ENCODE measurements at places on chromosomes 16 and 17. TPM values are rescaled to one million over a fixed set of nuclear protein-coding genes. Genes with fewer than 3 reads are reported as not detected.

- no peak for DNase-seq
Observed at GRCh38 chr16:11038777-11039176, 94.4 kb downstream of the CLEC16A start.

DNA sequence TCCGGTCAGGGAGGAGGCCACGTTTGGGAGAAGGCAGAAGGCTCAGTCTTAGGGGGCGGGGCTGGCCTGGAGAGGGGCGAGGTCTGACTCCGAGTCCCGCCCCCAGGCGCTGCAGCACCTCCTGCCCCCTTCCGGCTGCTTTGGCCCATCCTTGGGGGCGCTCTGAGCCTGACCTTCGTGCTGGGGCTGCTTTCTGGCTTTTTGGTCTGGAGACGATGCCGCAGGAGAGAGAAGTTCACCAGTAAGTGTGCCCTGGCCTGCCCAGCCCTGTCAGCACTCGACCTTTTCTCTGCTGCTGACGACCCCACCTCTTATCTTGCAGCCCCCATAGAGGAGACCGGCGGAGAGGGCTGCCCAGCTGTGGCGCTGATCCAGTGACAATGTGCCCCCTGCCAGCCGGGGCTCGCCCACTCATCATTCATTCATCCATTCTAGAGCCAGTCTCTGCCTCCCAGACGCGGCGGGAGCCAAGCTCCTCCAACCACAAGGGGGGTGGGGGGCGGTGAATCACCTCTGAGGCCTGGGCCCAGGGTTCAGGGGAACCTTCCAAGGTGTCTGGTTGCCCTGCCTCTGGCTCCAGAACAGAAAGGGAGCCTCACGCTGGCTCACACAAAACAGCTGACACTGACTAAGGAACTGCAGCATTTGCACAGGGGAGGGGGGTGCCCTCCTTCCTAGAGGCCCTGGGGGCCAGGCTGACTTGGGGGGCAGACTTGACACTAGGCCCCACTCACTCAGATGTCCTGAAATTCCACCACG, 1.5 kb downstream of the TNFRSF12A start:
- peak; percentile 90 for DNase-seq

The DNAJA2 gene
- polyA plus RNA-seq: 78.5 TPM

DNA sequence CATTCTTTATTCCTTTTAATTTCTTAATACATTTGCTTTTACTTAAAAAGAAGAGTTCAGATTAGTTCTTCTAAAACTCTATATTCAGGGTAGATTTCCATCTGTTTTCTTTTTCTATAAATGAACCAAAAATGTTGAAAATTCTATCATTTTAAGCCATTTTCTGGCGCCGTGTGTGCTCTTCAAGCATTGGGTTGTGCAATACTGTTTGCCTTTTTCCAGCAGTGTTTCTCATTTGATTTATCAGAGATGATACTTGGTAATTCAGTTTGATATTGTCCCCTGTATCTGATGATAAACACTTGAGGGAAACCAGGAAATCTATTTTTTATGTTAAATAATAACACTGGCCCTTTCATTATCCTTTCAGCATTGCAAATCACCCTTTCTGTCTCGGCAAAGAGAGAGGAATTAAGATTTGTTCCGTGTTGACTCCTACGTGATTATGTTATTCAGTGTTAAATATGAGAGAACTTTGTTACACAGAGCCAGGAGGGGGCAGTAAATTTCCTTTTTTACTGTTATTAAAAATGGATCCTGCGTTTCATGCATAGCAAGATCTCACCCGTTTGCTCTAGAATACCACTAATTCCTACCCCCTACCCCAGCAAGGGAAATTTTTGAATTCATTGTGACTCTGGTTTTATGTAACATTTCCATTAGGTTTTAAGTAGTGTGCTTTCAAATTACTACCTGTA, 606.9 kb upstream of the RBFOX1 start:
- no peak for DNase-seq

The PRAC2 gene
- not detected for polyA plus RNA-seq

DNA sequence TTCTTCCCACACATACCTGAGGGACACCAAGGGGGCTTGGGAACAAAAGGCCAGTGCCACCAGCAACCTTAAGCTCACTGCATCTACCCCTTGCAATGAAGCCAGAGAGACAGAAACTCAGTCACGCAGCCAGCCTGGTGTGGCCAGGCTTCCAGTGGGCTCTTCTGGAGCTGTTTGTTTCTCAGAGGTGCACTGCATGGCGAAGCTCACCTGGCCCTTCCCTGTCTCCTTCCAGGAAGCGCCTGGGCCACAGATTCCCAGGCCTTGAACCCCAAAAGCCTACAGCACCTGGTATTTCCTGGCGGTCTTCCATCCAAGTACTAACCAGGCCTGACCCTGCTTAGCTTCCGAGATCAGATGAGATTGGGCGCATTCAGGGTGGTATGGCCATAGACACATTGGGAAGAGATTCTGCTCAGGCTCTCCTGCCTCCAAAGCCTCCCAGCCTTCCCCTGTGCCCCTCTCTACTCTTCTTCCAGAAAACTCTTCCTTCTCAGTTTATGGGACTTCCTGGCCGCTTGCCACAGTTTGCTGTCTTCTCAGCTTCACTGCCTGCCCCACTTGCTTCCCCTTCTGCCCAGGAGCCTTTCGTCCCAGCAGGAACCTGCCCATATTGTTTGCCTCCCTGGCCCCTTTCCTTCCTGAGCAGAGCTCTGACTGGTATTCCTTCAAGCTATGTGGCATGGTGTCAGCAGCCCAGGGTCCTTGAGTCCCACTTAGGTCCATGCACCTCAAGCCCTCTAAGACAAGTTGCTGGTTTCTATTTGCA, 1.6 kb downstream of the CISD3 start:
- no peak for DNase-seq

The USP43 gene
- 0.04 TPM for polyA plus RNA-seq

GRCh38 chr16:27725236-27726000, 175.5 kb downstream of the KATNIP start:
- DNase-seq: no peak

DNA sequence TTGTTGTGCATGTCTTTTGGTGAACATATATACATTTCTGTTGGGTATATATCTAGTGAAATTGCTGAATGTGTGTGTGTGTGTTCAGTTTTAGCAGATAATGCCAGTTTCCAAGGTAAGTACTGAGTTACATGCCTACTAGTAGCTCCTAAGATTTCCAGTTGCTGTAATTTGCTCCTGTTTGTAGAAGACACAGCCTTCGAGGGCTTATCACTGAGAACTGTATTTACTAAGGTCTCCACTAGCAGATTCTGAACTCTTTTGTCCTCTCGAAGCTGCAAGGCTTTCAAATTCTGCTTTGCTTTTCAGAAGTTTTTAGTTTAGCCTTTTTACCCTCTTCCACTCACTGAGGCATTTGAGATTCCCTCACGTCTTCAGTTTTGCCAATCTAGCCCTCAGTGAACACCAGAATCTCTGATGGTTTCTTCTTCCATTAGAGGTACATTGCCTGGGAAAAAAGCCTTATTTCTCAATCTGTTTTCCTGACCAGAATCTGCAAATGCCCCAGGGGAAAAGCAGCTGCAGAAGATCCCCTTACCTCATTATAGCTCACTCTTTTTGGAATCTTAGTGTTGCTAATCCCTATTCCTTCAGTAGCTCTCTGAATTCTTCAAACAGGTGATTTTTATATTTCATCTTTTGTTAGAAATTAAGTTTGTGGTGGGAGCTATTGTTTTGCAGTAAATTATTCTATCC, 52.9 kb downstream of the NF1 start:
- no peak for DNase-seq

DNA sequence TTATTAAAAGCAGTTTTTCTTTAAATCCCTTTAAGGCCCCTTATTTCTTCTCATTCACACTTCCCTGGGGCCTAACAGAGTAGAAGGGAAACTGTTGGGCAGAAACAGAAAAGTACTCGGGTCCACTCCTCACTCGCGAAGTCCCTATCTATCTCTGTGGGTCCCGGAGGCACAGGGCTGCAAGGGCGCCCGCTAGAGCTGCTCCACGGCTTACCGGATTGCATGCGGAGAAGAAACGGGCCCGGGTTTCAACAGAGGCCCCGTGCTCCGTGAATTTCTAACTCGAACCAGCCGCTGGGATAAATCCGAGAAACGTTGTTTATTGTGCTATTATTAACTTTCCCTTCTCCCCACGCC, 4.3 kb downstream of the CBLN1 start:
- DNase-seq: no peak

The PLD6 gene
- polyA plus RNA-seq: 2.5 TPM

The CMTM2 gene
- not detected for polyA plus RNA-seq

- no peak for DNase-seq
Observed at GRCh38 chr16:49674351-49674851, 181.5 kb downstream of the ZNF423 start.

GRCh38 chr17:30222721-30223175, 12.7 kb downstream of the SLC6A4 start:
- DNase-seq: no peak

GRCh38 chr16:1524366-1524765, 9.1 kb upstream of the TMEM204 start:
- no peak for DNase-seq

The TBC1D3B gene
- 1.3 TPM for polyA plus RNA-seq

- no peak for DNase-seq
Observed at GRCh38 chr17:77382966-77383612, 242.3 kb downstream of the SEC14L1 start.

- no peak for DNase-seq
Observed at GRCh38 chr16:25481636-25482035, 210.1 kb upstream of the HS3ST4 start.

- no peak for DNase-seq
Observed at GRCh38 chr17:27306276-27306835, 12.4 kb downstream of the WSB1 start.

The ZNF597 gene
- polyA plus RNA-seq: 0.98 TPM

DNA sequence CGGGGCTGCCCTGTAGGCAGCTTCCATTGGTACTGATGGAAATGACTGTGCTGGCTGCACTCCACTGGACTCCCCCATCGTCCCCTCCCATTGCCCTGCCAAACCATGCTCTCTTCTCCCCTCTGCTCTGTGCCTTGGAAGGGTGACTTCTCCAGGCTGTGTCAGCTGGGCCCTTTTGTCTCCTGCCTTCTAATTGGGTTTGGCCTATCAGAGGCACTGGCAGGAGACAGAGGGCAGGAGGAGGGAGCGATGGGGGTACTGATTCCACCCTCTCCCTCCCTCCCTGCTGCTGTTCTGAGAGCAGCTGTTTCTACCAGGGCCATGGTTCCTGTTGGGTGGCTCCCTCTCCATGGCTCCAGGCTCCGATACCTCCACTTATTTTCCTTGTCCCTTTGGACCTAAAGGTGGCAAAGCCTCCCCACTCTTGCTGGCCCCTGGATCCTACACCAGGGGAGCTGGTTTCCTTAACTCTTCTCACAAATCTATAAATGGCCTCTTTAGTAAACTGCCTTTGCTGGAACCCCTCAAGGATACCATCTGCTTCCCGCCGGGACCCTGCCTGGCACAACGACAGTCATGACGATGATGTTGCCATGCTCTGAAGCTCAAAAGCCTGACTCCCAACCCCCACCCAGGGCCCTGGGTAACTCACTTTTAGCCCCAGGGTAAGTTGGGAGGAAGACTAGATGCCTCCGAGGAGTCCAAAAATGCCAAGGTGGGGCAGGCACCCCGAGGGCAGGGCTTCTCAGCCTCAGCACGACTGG, 123.8 kb upstream of the RPL38 start:
- DNase-seq: no peak

The PRAC1 gene
- polyA plus RNA-seq: not detected

DNA sequence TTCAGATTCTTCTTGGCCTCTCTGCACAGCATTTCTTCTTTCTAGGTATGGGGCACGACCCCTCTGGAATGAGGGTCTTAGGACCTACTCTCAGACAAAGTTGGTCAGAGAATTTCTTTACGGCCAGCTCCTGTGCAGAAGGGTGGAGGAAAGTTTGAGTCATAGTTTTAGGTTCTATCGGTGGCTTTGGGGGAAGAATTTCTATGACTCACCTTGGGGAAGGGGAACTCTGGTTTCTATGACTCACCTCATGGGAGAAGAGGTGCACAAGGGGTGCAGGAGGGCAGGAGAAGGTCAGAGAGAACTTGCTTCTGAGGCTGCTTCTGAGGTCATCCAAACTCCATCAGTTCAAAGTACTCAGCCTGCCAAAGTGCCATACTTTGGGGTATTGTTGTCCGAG, 2.5 kb upstream of the ABCC12 start:
- no peak for DNase-seq

The SLC35G6 gene
- polyA plus RNA-seq: not detected

GRCh38 chr17:57605675-57606105, 139.4 kb downstream of the CCDC182 start:
- no peak for DNase-seq

The FLYWCH1 gene
- polyA plus RNA-seq: 24.7 TPM

The GLG1 gene
- 24.6 TPM for polyA plus RNA-seq
